Choroid plexus epithelial cell (primary cell): ENCODE measurements at places on chromosomes 1 and 21.

DNA sequence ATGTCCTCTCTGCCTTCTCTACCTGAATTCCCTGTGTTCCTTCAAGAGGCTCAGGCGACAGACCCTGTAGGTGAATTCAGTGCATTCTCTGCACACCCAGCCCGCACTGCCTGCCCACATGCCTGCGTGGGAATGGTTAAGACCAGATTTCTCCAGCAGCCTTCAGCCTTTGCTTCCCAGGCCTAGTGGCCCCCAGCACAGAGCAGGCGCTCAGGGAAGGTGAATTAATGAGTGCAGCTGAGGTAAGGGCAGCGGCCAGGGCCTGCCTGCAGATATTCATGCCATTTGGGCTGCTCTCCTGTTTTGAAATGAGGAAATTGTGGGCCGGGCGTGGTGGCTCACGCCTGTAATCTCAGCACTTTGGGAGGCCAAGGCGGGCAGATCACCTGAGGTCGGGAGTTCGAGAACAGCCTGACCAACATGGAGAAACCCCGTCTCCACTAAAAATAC lies 45.5 kb downstream of the IER5 start:
- no peak for DNase-seq

DNA sequence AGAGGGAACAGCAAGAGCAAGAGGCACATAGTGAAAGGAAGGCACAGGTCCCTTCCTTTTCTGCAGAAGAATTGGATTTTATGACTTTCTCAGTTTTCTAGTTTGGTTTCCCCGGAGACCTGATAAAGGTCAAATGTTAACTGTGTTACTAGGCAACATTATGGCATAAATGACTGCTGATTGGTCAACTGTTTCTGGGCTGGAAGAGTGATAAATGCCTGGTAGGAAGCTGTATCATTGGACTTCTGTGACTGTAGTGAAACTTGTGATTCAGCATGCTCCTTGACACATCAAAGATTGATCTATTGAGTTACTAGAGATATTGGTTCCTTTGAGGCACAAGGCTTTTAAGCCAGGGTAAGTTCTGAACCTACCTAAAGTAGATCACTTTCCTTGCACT lies 55.7 kb downstream of the LRRC8C start:
- peak; percentile 24 for DNase-seq

- no peak for DNase-seq
Measured at GRCh38 chr1:14403961-14404645, 194.4 kb upstream of the KAZN start.

DNA sequence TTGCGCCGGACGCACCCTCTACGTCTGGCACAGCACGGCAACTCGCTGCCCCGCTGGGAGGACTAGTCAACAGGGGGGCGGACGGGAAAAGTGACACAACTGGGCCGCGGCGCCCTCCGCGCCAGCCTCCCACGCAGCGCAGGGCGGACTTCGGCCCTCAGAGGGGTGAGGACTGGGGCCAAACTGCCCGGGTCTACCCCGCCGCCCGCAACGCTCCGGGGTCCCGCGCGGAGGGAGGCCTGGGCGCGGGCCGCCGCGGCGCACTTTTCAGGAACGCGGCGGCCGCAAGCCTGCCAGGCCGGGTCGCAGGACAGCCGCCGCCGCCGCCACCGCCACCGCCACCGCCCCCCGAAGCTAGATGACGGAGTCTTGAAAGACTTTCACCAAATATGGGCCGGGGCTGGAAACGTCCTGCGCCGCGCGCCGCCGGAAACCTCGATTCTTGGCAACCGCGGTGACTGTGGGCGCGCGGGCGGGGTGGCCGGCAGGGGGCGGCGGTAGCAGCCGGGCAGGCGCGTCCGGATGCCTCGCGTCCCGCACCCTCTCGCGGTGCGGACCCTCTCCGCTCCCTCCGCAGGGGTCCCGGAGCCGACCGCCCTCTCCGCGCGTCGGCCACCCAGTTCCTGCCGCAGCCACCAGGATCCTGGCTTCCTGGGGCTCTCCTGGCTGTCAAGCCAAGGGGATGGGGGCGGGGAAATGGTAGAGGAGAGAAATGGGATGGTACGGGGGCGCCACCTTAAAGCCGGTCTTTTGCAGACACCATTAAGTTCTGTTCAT lies 3.7 kb upstream of the CCN1 start:
- DNase-seq = peak; percentile 92

GRCh38 chr1:85602571-85602970 lies 22.0 kb downstream of the CCN1 start:
- no peak for DNase-seq

GRCh38 chr1:24047110-24047477 lies 64.8 kb downstream of the MYOM3 start:
- no peak for DNase-seq

- DNase-seq = peak; percentile 41
Measured at GRCh38 chr1:96845464-96845863, 123.9 kb downstream of the PTBP2 start.

DNA sequence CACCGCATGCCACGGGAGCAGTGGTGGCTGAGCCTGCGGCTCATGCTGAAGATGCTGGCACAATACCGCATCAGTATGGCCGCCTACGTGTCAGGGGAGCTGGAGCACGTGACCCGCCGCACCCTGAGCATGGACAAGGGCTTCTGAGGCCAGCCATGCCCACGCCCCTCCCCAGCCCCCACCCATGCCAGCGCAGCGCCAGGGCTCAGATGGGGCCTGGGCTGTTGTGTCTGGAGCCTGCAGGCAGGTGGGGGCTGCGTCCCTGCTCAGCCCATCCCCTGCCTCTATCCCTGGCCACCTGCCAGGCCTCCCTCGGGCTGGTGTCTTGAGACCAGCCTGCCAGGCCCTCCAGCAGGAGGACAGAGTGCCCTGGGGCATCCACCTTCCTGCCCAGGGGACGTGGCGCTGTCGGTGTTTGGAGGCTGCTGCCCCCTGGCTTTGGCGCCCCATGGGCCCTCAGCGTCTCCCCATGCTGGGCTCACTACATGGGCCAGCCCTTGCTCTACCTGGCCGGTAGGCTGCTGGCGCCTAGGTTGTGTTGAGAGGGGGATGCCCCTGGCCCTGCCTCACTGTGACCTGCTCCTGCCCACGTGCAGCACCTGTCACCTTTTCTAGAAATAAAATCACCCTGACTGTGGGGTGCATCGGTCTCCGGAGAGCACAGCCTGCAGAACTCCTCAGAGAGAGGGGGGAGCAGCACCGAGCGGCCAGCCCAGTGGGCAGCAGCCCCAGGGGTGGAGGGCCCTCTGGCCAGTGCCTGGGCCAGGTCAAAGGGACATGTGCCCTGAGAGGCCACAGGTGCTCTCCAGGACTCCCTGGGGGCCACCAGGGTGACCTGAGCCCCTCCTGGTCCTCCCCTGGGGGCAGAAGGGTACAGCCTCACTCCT lies 12.2 kb downstream of the CFAP410 start:
- DNase-seq = no peak

- no peak for DNase-seq
Measured at GRCh38 chr1:38305666-38306065, 259.1 kb upstream of the POU3F1 start.

DNA sequence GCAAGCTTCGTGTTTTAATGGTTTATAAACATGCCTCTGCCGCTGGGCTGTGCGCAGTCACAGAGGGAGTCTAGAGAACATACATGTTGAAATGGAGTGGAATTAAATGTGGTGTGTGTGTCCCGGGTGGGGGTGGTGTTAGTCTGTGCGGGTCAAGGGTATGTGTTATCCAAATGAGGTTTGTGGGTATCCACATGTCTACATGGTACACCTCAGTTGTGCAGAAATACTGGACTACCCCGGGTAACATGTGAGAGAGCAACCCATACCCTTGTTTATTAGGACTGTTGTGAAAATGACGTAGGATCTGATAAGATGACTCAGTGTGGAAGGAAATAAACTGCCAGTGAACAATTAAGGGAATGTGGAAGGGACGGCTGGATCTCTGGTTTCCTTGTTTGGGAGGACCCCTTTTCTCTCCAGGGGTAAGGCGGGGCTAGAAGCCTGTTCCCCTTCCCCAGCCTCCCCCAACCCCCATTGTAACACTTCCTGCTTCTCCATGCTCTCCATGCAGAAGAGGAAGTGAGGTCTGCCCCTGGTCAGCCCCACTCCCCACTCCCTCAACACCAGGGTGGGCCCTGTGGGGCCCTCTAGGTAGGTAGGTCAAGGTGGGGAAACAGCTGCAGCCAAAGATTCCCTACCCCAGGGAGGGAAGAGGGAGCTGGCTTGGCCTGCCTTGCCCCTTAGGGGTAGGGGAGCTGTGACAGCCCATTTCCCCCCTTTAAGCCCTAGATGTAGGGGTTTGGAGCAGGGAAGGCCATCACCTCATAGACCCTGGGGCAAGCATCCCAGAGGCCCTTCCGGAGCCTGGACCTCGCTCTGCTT lies 690 bp downstream of the EPS8L3 start:
- peak; percentile 82 for DNase-seq

DNA sequence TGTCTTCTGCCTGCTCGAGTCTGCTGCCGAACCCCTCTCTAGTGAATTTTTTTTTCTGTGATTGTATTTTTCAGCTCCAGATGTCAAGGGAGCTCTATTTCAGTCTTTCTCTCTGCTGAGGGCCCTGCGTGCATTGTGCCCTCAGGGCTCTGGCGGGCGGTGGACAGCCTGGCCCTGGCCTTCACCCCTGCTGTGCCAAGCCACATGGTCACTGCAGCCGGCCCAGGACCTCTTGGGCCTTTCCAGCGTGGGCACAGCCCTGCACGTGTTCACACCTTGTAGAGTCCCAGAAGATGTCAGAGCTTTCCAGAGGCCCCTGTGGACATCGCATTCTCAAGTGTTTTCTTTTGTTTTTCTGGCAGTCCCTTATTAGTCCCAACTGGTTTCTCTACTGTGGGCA lies 55.7 kb downstream of the PCNT start:
- DNase-seq = no peak

- DNase-seq = no peak
Measured at GRCh38 chr1:228400692-228401454, 5.8 kb downstream of the TRIM11 start.

DNA sequence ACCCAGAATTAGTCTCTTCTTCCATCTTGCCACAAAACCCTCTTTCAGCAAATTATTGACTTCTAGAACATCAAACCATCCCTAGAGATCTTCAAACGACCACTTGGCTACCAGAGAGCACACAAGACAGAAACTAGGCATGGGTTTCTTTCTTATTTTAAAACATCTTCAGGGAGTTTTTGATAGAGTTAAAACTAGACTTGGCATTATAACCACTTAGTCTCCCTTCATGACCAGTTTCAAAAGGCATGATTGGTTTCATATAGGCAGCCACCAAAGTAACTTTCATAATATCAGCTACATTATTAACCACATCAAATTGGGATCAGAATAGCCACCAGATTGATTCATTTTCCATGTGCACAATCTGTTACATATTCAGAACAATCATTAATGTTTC lies 368.4 kb upstream of the GREM2 start:
- no peak for DNase-seq

GRCh38 chr1:243267914-243268653 lies 12.2 kb downstream of the SDCCAG8 start:
- peak; percentile 75 for DNase-seq

DNA sequence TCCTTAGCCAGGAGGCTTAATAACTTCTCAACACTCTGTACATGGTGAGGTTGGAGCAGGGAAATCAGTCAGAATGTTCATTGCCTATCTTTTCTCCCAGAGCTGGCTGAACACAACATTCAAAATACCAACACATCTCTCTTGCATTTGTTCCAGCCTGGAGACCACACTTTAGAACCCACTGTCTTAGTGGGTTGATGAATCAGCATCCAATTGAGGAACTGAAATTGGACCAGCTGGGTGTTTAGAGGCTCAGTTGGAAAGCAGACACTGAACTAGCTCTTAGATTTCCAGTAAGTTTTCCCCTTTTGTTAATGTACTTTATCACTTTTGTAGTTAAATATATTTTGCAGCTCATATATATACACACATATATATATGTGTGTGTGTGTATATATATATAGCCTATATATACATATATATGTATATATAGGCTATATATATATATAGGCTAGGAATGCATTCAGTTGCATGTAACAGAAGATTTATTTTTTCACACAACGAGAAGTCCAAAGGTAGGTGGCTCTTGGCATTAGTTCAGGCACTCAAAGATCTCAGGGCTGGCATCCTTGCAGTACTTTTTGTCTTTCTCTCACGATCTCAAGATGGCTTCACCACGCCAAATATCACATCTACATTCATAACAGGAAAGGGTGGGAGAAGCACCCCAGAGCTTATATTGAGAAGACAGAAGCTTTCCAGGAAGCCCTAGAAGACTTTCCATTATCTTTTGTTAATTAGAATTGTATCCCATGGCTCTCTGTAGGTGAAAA lies 35.0 kb upstream of the HUNK start:
- DNase-seq = no peak

DNA sequence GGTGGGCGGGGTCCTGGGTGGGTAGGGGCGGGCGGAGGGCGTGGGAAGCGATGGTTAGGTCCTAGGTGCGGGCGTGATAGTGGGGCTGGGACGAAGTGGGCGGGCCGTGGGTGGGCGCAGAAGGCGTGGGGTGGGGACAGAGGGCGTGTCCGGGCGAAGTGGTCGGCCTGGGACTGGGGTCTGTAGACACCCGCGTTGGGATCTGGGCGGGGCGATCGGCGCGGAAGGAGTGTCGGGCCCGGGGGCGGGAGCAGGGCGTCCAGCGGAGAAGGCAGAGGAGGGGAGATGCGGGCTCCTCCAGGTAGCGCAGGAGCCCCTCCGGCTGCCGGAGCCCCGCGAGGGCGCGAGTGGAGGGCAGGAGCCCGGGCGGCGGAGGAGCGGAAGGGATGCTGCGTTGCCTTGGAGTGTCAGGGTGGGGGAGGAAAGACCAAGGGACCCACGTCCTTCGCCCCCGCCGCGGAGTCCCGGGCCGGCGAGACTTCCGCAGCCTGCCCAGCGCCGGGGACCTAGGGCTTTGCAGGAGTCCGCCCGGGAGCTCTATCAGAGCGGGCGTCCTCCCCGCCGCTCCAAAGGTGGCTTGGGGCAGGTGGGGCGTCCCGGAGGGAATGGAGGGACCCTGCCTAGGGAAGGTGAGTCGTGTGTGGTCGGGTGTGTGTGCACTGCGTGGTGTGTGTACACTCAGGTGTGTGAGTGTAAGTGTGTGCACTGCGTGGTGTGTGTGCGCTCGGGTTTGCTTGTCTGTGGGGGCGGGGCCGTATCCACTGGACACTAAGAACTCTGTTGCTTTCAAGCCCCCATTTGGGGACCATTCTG lies 27.0 kb upstream of the PRSS38 start:
- DNase-seq = no peak

- DNase-seq = no peak
Measured at GRCh38 chr1:3412376-3412775, 42.1 kb upstream of the ARHGEF16 start.

GRCh38 chr1:31771891-31772668 lies 7.9 kb upstream of the ADGRB2 start:
- DNase-seq = peak; percentile 35

DNA sequence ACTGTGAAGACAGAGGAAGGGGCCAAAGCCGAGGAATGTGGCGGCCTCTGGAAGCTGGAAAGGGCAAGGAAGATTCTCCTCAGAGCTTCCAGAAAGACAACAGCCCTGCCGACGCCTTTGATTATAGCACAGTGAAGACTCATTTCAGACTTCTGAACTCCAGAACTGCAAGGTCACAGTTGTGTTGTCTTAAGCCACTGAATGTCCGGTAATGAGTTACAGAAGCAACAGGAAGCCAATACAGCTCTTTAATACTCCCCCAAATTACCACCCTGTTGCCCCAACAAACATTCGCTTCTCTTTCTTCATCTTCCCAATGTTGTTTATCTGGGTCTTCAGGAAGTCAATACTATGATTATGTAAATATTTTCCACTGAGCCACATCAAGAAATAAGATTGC lies 44.0 kb downstream of the ETS2 start:
- DNase-seq = peak; percentile 45

GRCh38 chr1:110258734-110259133 lies 48.6 kb downstream of the KCNC4 start:
- no peak for DNase-seq
